ENCODE measurements at places on chromosomes 12 and 14.

- DNase-seq: no peak
These were observed 1.5 kb downstream of the ATP2B1 start for GRCh38 chr12:89706986-89707702.

DNA sequence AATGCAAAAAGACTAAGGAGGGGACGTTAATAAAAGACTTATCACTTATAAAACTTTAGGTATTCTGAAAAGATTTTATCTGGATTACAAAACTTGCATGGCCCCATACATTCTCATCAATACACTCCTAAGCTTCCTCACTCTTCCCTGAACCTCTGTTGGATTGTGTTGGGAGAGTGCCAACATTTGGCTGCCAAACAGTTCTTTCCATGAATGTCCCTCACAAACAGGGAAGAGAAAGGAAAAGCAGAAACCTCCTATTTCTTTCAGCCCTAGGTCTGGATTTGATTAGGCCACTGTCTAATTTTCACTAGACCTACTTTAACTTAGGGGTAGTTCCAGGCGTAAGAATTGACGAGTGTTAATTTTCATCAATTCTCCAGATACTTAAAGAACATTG, 11.7 kb downstream of the PTHLH start:
- no peak for DNase-seq

DNA sequence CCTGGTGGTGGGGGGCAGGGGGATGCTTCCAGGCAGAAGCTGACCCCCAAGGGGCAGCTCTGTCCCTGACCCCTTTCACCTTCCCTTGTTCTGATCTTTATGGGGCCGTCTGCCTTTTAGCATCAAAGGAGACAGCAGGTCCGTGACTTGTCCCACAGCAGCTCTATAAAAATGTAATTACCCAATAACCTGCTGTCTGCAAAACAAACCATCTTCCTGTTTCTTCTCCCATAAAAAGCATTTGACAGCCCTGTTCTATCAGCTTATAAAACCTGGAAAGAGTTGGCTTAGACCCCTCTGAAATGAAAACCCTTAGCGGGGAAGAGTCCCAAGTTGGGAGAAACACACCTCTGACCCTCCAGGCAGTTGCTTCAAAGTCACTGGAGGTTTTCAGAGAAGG, 416.9 kb downstream of the MED13L start:
- no peak for DNase-seq

GRCh38 chr12:96064271-96064670, 28.9 kb upstream of the LTA4H start:
- no peak for DNase-seq

- no peak for DNase-seq
These were observed 176.0 kb downstream of the DACT1 start for GRCh38 chr14:58813745-58814144.

- DNase-seq: no peak
These were observed 183.9 kb downstream of the ETV6 start for GRCh38 chr12:11833174-11833895.

DNA sequence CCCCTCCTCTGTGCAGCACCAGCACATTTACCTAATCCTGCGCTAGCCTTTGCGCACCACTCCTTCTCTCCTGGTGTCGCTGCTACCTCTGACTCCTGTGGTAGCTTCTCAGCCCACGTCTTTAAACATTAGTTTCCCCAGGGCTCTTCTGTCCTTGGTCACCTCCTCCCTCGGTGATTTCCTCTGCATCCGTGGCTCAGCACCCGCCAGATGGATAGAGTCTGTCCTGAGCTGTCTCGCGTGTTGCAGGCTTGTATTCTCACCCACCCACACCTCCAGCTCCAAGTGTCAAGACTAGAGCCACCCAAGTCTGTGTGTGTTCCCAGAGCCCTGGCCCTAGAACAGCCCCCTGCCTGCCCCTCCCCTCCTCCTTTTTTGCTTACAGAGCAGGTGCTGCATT, 83.2 kb downstream of the EML1 start:
- DNase-seq: no peak

DNA sequence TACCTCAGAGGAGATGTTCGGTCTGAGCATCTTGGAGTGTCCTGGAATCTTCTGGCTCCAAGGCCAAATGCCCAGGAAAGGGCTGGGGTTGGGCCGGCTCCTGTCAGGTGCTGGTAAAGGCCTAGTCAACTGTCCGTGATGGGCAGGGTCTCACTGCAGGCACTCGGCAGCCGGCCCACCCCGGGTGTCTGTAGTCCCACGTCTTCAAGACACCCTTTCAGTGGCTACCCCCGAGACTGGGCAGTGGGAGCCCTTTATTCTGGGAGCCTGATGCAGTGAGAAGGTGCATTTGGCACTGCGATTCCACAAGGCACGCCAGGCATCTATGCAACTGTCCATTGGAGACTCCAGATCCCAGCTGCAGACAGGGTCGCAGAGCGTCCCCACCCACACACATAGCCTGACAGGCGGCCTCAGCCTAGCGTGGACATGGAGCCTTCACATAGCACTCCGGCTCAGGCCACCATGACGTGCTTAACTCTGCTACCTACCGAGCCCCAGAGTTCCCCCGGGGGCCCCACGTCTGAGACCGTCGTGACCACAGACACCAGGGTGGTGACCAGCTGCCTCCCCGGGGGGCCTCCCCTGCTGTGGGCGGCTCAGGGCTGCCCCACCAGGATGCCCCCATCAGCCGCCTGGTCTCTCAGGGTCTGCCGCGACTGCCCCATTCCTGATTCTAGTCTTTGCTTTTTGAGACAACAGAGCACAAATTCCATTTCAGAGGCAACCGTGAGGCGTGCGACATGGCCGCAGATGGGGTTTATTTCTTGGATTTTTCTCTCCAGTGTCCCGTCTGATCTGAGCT, 331.8 kb upstream of the SFSWAP start:
- no peak for DNase-seq

DNA sequence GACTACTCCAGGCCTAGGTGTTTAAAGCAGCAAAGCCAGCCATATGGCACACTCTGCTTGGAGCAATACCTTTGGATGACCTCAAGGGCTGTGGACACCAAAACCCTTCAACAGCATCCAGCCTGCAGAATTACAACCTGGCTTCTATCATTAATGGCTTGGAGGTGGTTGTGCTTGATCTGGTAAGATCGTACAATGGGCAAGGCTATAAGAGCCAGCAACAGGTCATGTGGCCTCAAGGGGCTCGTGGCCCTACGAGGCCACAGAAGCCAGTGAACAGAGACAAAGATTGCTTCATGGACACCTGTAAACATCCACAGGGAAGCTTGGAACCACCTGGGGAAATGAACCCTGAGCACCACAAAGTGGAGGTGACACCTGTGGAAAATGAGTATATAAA, 657.3 kb downstream of the BCL11B start:
- DNase-seq: no peak

DNA sequence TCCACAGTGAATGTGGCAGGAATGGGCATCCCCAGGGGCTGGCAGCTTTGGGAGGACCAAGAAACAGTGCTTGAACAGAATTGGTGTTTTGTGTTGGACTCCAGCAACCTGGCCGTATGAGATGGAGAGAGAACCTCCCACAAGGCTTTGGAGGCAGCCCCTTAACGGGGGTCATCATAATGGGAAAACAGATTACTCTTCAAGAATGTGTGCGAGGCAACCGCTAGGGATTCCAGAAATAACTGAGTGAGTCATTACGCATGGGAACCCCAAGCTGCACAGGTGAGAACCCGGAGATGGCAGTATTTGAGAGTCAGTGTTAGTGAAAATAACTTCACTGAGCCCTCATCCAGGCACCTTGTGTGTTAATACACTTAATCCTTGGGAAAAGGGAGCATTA, 567.8 kb upstream of the TBX3 start:
- DNase-seq: no peak

GRCh38 chr12:111411185-111411764, 5.6 kb downstream of the SH2B3 start:
- DNase-seq: no peak

GRCh38 chr12:32534698-32535097, 135.3 kb downstream of the FGD4 start:
- no peak for DNase-seq

DNA sequence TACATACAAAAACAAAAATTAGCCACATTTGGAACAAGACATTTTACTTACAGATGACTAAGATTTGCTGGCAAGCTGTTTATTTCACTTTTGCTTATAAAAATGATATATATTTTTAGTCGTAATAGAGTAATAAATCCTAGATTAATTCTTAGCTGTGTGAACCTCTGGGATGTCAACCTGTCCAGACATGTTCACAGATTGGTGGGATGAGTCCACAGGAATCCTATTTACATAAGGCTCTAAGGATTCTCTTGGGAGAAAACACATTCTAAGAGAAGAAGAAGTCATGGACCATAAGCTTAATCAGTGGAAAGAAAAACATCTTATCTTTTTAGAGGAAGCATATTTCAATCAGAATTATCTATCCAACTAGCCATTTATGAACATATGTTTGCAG, 797.4 kb downstream of the C12orf50 start:
- no peak for DNase-seq

DNA sequence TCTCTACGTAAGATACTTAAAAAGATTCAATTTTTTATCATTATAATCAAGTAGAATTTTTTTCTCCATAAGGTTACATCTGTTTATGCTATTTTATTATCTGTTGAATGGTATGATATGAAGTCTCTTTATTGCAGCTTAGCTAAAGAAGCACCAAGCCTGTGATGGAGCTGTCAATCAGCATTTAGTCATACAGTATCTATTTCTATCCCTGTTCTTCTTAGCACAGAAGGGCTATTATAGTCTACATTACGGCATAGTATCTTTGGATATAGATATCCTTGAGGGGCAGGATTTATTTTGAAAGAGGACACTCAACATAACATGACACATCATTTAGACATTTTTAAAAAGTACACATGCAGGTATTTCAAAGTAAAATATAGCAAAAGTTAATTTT, 277.1 kb downstream of the FOXG1 start:
- no peak for DNase-seq

DNA sequence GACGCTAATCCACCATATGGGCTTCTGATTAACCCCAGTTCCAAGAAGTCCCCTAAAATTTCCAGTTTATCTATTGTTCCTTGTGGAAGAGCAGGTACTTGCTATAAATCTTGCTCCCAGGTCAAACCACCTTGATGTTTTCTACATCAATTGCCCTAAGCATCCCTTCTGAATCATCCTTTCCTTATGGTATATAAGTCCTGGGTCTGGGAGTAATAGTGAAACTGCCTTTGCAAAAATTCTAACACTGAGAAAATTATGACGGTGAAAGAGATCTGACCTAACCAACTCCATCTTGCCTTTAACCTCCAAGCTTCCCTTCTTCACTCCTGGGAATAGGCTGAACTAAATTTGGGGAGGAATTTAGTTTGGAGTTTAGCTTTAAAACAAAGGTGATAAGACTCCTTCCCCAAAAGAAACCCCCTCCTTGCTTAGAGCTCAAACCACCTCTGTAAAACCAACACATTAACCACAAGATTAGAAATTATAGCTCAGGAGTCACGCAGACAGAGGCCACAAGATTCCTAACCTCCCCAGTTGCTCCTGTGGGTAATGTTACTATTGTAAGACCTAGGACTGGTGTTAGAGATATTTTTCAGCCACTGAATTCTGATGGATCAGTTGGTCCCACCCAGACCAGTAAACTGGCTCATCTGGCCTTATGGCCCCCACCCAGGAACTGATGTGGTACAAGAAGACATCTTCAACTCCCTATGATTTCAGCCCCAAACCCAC, 33.8 kb upstream of the DTX1 start:
- no peak for DNase-seq

DNA sequence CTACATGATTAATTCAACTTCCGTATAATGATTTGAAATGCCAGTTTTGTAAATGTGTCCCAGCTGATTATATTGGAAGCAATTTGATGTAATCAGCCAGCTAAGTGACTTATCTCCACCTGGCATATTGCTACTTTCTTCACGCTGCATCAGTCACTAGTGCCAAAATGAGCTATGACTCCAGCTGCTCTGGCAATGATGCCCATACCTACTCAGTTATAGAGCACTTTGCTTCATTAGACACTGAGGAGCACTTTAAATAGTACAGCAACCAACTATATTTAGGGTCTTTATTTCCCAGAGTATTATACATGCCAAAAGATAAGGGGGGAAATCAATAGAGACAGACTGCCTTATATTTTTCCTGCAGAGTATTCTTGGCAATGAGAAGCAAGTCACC, 67.9 kb upstream of the LIN7A start:
- DNase-seq: no peak

DNA sequence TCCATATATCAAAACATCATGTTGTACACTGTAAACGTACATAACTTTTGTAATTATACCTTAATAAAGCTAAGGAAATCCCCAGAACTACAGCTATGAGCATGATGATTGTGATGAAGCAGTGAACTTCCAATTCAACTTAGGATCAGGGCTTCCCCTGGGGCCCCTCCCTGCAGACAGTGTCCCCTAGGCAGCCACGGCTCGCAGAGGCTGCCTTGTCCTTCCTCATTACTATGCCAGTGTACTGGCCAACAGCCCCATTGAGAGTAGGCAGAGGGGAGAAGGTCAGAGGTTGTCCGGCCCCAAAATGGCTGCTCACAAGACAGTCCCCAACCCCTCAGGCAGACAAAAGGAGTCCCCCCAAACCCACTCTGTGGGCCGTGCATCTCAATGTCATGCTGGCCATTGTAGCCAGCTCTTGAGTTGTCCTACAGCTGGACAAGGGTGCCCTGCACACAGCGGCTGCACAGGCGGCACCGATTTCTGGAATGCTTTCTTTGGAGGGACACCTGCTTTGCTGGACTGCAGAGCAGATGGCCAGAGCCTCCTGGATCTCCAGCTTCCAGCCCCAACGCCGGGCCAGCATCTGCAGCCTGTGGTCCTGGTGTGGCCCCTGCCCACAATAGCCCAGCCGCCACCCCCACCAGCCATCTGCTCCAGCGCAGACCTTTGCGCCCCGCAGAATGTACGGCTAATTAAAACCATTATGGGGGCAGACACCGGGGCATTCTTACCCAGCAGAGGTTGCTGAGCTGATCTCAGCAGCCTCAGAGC, 46.1 kb downstream of the NIN start:
- no peak for DNase-seq

- peak; percentile 47 for DNase-seq
These were observed 1.4 kb downstream of the FIGNL2 start for GRCh38 chr12:51846911-51847642.

GRCh38 chr12:75842090-75842489, 189.5 kb downstream of the PHLDA1 start:
- no peak for DNase-seq

DNA sequence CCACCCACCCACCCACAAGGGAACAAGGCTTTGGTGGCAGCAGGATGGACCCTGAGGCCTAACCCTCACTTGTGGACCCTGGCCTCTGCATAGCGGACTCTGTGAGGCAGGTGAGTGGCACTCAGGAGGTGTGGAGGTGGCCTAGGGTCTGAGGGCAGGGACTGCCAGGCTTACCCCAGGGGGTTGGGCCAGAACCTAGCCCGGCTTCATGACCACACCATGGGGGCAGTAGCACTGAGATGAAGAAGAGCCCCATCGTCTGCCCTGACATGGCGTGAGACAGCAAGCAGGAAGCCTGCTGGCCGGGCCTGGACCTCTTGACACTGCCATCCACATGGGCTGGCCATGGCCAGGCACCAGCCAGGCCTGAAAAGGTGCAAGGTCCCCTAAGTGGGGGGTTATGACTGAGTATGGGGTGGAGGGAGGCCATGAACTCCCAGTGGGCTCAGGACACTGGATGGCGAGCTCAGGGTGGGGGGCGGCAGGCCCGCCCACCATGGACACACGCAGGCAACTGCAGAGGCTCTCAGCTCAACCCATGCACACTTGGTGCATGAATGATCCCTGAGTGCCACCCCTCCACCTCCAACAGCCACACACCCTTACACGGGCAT, 29.3 kb downstream of the JAG2 start:
- no peak for DNase-seq
